ENCODE measurements at places on chromosomes 1 and 21. TPM values are rescaled to one million over a fixed set of nuclear protein-coding genes. Genes with fewer than 3 reads are reported as not detected.

- no peak overlapping the region for H3K27ac ChIP-seq
- no peaks in the 10 kb centered on the region for H3K4me1 ChIP-seq
- no peak for DNase-seq
- H3K27me3 ChIP-seq = no peaks in the 10 kb centered on the region
Observed at GRCh38 chr1:225602590-225603206, 50.2 kb downstream of the ENAH start.

GRCh38 chr1:108704496-108704895 lies 8.2 kb upstream of the FNDC7 start:
- no peak overlapping the region for H3K27ac ChIP-seq
- H3K36me3 ChIP-seq = no peaks in the 10 kb centered on the region
- DNase-seq = no peak
- H3K27me3 ChIP-seq = no peaks in the 10 kb centered on the region
- H3K4me3 ChIP-seq = no peak overlapping the region

DNA sequence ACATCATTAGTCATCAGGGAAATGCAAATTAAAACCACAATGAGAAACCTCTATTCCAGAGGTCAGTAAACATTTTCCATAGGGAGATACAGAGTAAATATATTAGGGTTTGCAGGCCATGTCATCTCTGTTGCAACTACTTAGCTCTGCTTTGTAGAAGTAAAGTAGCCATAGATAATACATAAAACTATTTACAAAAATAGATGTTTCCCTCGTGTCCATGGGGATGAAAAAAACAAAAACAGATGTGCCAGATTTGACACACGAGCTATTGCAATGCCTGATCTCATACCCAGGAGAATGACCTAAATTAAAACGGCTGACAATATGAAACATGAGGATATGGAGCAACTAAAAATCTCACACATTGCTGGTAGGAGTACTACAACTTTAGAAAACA lies 17.3 kb downstream of the LTN1 start:
- no peak overlapping the region for H3K27ac ChIP-seq
- H3K27me3 ChIP-seq = no peaks in the 10 kb centered on the region
- DNase-seq = no peak
- no peak overlapping the region for H3K4me3 ChIP-seq
- H3K4me1 ChIP-seq = no peaks in the 10 kb centered on the region
- no peaks in the 10 kb centered on the region for H3K36me3 ChIP-seq

DNA sequence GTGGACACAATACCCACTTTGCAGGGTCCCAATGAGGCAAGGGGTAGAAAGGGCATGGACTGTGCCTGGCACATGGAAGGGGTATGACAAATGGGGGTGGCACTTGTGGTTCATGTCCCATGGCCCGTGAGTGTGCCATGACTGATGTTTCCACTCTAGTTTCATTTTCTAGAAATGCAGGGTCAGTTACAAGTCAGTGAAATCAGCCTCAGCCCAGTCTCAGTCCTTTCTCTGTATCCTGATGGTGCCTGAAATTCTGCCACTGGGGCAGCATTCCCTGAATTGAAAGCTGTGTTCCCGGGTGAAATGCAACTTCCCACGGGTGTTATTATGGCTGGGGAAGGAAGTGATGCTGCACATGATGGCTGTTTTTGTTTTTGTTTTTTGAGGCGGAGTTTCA lies 110.8 kb upstream of the ZBTB40 start:
- no peak overlapping the region for H3K4me3 ChIP-seq
- H3K27ac ChIP-seq = no peak overlapping the region
- H3K27me3 ChIP-seq = no peaks in the 10 kb centered on the region
- no peaks in the 10 kb centered on the region for H3K36me3 ChIP-seq
- H3K4me1 ChIP-seq = peaks cover 11% of the 10 kb centered on the region

The LCE6A gene
- not detected for total RNA-seq

The SHE gene
- 4.1 TPM for total RNA-seq

The OR2AK2 gene
- not detected for total RNA-seq

GRCh38 chr1:219416598-219417238 lies 196.2 kb downstream of the ZC3H11B start:
- DNase-seq = no peak
- no peaks in the 10 kb centered on the region for H3K36me3 ChIP-seq
- peaks cover 20% of the 10 kb centered on the region for H3K4me1 ChIP-seq
- no peak overlapping the region for H3K4me3 ChIP-seq
- no peaks in the 10 kb centered on the region for H3K27me3 ChIP-seq

GRCh38 chr1:239587066-239587465 lies 200.7 kb downstream of the CHRM3 start:
- no peaks in the 10 kb centered on the region for H3K27me3 ChIP-seq
- no peaks in the 10 kb centered on the region for H3K4me1 ChIP-seq
- no peak overlapping the region for H3K4me3 ChIP-seq
- no peaks in the 10 kb centered on the region for H3K36me3 ChIP-seq
- H3K27ac ChIP-seq = no peak overlapping the region

DNA sequence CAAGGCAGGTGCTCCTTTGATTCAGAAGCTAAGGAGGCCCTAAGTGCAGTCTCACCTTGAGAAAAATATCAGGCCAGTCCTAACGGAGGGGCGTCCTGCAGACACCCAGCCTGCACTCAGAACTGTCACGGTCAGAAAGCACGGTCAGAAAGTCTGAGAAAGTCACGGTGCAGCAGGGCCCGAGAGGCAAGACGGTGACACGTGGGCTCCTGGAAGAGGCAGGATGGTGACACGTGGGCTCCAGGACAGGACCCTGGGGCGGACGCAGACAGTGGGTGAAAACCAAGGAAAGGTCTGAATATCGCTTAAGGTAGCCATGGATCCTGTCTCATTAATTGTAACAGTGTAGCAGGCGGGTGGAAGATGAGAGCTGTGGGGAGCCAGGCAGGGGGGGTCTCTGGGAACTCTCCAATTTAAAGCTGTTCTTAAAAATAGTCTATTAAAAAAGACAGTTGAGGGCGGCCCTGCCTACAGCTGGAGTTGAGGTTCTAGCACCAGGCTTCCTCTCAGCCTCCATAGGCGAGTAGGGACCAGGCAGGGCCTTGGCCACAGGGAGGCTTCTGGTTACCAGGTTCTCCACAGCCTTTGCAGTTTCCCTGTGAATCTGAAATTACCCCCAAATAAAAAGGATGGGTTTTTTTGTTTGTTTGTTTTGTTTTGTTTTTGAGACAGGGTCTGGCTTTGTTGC lies 65.2 kb downstream of the FAAP20 start:
- H3K36me3 ChIP-seq = no peaks in the 10 kb centered on the region
- no peak overlapping the region for H3K4me3 ChIP-seq
- H3K27ac ChIP-seq = no peak overlapping the region
- H3K27me3 ChIP-seq = no peaks in the 10 kb centered on the region

The NCAM2 gene
- total RNA-seq = not detected

DNA sequence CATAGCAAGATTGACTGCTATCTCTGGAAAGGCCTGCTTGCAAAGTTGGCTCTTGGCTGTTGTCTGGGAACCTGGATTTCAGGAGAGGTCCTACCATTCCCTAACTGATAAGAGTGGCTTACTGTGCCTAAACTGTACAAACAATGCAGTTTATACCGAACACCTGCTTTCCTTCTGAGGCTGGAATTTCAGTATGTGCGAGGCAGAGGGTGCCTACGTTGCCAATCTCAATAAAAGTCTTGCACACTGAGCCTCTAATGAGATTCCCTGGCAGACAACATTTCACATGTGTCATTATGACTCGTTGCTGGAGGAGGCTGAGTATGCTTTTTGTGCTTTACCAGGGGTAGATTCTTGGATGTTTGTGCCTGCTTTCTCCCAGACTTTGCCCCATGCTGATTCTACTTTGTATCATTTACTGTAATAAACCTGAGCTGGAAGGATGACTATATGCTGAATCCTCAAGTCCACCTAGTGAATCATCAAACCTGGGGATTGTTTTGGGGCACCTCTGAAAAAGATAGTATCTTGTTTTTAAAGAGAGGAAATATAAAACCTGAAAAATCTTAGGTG lies 58.9 kb upstream of the GNG4 start:
- no peaks in the 10 kb centered on the region for H3K27me3 ChIP-seq
- DNase-seq = no peak
- peaks cover 14% of the 10 kb centered on the region for H3K36me3 ChIP-seq
- no peak overlapping the region for H3K27ac ChIP-seq
- no peak overlapping the region for H3K4me3 ChIP-seq
- no peaks in the 10 kb centered on the region for H3K4me1 ChIP-seq

- no peak for DNase-seq
- H3K27ac ChIP-seq = no peak overlapping the region
- no peaks in the 10 kb centered on the region for H3K27me3 ChIP-seq
Observed at GRCh38 chr1:227621211-227621610, 57.9 kb downstream of the ZNF678 start.
